8988T (cell line): ENCODE measurements at places on chromosomes 2 and 18.
A peak's percentile ranks its signal among the peaks of the same experiment; 100 is the strongest.

- DNase-seq = no peak
These were observed 101.2 kb downstream of the FSHR start for GRCh38 chr2:49053156-49053555.

GRCh38 chr18:64620971-64621560 lies 472.2 kb upstream of the LINC00305 start:
- DNase-seq = no peak

DNA sequence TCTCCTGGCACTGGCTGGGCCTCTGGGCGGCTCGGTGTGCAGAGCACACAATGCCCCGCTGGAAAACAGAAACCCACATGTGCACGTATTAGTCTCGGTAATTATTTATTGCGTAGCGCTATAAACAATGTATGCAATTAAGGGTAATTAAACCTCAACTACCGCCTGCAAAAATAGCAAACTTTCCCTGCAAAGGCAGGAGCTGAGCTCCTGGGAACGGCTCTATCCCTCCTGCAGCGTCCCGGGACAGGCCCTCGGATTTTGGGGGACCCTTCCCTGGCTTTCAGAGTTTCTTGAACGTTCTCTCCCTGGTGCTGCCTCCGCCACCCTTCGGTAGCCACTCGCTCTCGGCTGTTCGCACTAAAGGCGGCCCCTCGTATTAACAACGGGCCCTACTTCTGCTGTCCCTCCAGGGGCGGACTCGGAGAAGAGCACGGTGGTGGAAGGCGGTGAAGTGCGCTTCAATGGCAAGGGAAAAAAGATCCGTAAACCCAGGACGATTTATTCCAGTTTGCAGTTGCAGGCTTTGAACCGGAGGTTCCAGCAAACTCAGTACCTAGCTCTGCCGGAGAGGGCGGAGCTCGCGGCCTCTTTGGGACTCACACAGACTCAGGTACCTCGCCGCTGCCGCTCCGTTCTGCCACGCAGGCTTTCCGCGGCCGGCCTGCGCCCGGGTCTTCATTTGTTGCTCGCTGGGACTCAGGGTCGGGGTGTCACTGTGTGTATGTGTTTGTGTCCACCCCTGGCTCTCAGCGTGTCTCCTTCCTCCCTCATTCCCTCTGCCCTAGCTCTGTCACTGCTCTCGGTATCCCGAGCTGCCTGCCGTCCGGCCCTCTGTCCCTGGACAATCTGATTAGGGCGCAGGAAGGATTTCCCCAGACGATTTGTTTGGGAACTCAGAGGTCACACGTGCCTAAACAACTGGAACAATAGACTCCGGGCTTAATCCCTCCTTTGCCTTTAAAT lies 1.2 kb downstream of the DLX1 start:
- DNase-seq = peak; percentile 8

- no peak for DNase-seq
These were observed 25.7 kb upstream of the ID2 start for GRCh38 chr2:8656160-8656641.

- DNase-seq = no peak
These were observed 229.3 kb downstream of the RAB3GAP1 start for GRCh38 chr2:135281379-135281778.

GRCh38 chr2:727071-727470 lies 49.9 kb upstream of the TMEM18 start:
- DNase-seq = no peak

GRCh38 chr2:225764346-225764745 lies 364.8 kb downstream of the NYAP2 start:
- no peak for DNase-seq

DNA sequence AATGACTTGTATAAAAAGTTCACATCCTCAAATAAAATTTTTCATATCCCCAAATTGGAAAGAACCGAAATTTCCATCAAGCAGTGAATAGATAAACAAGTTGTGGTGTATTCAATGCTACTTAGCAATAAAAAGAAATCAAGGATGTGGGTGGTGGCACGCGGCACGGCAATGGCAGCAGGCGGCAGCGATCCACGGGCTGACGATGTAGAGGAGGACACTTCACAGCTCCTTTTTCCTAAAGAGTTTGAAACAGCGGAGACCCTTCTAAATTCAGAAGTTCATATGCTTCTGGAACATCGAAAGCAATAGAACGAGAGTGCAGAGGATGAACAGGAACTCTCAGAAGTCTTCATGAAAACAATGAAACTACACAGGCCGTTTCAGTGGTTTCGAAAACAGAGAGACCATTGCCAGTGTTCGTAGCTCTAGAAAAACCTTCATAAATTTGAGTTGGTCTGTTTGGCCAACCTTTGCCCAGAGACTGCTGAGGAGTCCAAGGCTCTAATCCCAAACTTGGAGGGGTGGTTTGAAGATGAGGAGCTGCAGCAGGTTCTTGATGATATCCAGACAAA lies 9.8 kb upstream of the IL36A start:
- DNase-seq = no peak

- peak; percentile 17 for DNase-seq
These were observed 31.1 kb downstream of the NAB1 start for GRCh38 chr2:190679813-190680591.

GRCh38 chr2:27306573-27307286 lies 1.5 kb downstream of the UCN start:
- no peak for DNase-seq

- no peak for DNase-seq
These were observed 19.8 kb downstream of the MYL12B start for GRCh38 chr18:3281456-3282400.
